ENCODE measurements at places on chromosomes 12 and 14.

DNA sequence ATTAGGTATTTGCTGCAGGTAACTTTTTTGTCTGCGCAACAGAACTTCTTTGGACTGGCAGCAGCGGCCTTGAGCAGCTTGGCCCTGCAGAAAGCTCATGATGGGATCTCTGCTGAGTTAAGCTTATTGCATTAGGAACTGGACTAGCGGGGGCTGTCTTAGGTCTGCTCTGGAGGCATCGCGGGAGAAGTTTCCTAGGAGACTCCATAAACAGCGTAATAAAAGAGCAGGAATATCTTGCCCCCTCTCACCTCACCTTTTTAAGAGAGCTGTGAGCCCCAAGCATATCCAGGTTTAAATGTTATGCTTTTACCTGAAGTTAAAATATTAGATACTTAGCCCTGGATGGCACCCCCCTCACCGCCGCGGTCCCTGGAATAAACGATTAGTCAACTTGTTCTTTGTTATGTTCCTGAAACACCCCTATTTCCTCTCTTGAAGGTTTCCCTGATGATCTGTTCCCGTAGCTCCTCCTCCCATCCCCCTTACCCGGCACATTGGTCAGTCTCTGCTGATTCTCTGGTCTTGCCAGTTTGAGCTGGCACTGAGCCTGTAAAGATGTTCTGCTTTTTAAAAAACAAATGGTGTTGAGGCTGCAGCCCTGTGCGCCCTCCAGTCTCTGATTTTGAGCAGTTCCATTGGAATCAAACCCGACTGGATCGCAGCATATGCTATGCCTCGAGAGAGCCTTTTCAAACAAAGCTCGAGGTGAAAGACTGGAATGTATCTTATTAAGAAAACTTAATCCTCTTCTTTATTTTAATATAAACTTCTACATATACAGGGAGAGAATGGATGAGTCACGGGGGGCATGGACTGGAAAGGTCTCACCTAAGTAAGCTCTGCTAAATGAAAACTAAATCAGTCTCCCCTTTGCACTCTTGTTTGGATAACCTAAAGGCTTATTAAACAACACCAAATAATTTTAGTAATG lies 1.9 kb downstream of the MLXIP start:
- DNase-seq: no peak

DNA sequence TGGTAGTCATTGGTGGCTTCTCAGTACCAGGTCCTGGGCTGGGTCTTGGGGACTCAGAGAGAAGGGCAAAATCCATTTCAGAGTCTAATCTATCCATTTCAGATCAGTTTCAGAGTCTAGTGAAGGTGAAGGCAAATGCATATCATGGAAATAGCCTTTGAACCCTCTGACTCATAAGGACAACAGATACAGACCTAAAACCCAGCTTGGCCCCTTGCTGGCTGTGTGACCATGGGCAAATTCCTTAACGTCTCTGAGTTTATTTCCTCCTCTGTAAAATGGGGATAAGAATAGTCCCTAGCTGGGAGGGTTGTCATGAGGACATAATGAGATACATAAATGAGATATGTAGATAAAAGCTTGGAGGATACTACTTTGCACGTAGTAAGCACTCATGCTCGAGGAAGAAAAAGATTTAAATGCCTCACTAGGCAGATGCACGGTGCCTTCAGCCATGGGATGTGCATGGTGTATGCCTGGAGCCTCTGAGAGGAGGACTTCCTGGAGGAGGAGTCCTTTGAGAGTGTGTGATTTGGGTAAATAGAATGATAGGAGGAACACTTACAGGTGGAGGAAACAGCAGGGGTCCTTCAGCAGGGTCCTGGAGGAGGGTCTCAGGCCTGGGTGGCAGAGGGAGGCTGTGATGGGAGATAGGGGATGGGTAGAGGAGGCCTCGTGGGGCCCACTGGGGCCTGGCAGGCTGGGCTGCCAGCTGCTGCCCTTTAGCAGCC lies 8.0 kb downstream of the DTX1 start:
- DNase-seq: no peak

DNA sequence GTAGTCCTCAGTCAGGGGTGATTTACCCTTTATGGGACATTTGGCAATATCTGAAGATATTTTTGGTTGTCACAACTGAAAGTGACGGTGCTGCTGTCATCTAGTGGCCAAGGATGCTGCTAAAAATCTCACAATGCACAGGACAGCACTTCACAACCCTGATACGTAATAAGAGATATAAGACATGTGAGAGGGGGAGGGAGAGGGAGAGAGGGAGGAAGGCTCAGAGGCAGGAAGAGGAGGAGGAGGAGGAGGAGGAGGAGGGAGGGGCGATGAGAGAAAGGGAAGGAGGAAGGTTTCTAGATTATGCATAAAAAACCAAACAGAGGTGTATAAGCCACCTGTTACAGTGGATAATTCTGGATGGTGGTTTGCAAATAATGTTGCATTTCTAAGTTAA lies 14.3 kb downstream of the MYL2 start:
- DNase-seq: no peak

DNA sequence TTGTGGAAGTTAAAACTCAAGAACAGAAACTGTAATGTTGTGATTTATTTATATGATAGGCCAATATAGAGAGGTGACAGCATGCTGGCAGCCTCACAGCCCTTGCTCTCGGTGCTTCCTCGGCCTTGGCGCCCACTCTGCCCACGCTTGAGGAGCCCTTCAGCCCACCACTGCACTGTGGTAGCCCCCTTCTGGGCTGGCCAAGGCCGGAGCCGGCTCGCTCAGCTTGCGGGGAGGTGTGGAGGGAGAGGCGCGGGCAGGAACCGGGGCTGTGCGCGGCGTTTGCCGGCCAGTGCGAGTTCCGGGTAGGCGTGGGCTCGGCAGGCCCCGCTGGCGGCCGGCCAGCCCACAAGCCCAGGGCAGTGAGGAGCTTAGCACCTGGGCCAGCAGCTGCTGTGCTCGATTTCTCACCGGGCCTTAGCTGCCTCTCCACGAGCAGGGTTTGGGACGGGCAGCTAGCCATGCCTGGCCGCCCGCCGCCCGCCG lies 65.8 kb upstream of the SLC8A3 start:
- no peak for DNase-seq

GRCh38 chr14:81388336-81388735 lies 11.8 kb downstream of the STON2 start:
- DNase-seq: no peak

DNA sequence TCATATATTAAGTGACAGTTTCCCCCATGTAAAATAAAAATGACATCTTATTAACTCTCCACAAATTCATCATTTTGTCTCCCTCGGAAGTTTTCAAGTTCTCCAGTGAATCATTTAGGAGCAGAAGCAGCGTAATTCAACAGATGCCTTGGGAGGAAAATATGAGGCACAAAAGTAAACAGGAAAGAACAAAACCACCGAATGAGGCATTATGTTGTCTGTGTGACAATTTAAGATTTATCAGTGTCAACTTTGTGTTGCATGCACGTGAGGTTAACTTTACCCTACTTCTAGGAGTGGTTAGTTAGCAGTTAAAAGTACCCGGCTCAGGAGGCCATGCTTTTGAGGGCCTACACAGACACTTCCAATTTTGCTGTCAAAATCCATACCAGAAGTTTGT lies 258.6 kb downstream of the IPO8 start:
- no peak for DNase-seq

DNA sequence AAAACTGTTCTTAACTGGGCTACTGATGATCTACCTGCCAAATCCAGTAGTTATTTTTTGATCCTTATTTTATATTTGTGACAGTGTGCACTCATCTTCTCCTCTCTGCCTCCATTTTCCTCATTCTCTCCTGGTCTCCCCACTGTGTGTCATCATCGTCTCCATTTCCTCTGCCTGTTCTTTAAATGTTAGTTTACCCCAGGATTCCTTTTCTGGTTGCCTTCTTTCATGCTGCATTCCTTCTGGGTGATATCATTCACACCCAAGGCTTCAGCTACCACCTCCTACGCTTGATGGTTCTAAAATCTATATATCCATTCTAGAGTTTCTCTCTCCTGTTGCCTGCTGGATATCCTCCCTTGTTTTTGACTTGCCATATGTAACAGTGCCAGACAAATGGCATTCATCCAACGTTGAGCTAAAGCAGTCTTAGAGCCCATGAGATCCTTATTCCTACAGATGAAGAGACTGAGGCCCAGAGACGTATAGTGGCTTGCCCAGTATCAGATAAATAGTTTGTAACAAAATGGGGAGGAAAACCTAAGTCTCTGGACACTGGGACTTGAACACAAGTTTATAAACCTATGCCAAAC lies 109.5 kb downstream of the DIP2B start:
- DNase-seq: no peak

DNA sequence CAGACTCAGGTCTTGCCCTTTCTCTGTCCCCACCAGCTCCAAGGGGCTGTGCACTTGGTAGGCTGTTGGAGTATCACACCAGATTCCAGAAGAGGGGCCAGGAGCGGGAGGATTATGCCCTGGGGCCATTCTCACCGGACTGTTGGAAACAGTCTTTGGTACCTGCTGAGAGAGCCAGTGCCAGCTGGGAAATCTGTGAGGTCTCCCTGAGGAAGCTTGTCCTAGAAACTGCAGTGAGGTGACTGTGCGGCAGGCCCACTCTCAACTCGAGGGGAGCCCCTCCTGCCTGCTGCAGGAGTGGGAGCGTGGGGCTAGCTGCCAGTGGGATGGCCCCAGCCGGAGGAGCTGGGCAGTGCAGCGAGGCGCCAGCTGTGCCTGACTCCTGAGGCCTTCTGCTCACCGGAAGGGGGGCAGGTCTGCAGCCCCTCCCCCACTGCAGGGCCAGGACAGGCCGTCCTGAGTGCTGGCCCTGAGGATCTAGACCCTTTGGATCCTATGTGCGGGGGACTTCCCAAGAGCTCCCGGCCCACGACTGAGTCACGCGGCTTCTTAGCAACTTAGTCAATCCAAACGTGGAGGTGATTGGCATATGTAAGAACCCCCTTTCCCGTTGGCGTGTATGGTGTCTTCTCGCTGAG lies 295.2 kb downstream of the CACNA1C start:
- DNase-seq: no peak

GRCh38 chr12:126907900-126908764 lies 1358.8 kb upstream of the TMEM132C start:
- no peak for DNase-seq

- DNase-seq: no peak
These were observed 70.5 kb downstream of the BCL11B start for GRCh38 chr14:99201351-99202073.

DNA sequence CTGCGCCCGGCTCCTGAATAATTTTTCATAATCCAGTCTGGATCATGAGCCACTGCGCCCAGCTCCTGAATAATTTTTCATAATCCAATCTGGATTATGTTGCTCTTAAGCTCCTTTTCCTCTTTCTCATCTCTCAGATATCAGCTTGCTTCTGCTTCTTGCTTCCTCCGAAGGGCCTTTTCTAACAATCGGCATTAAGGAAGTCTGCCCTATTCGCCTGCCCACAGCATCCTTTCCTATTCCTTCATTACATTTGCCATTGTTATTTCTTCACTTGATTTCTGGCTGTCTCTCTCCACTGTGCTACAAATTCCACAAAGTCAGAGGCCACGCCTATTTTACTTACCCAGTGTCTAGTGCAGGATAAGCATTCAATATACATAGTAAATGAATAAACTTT lies 83.5 kb downstream of the TTC7B start:
- no peak for DNase-seq

- no peak for DNase-seq
These were observed 136.8 kb upstream of the NTF3 start for GRCh38 chr12:5295151-5295550.

- no peak for DNase-seq
These were observed 9.8 kb upstream of the PARP11 start for GRCh38 chr12:3882896-3883564.

DNA sequence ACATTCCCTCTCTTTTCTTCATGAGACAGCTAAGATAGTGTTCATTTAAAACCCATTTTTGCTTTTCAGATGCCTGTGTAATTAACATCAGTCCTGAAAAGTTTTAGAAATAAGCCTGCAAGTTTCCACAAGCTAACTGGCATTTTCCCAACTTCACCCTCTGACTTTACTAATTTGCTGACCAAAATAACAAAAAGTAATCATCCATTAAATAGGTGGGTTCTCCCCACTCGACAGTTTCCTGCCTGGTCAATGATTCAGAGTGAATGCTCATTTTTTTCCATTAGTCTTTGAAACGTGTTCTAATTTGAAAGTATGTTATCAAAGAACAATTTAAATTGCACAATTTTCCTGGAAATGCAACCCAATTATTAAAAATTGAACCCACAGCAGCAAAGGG lies 23.6 kb downstream of the NELL2 start:
- DNase-seq: no peak

DNA sequence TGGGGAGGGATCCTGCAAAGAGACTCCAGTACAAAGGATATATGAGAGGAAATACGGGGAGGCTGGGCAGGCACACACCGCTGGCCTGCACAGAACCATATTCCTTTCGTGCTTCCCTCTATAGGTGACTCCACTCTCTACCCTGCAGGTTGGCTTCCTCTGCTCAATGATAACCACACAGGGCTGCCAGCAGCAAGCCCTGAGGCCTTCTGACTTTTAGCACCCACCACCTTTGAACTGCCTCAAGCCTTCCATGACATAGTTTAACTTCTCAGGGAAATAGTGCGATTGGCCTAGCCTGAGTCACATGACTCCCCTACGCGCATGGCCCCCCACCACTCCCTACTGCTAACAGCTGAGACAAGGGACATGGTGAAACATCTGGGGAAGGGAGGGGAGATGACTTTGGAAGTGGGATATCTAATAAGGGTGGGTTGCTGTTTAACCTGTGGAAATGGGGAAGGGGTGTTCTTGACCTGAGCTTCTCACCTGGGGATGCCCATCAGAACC lies 3.0 kb upstream of the FOXN3 start:
- DNase-seq: no peak

DNA sequence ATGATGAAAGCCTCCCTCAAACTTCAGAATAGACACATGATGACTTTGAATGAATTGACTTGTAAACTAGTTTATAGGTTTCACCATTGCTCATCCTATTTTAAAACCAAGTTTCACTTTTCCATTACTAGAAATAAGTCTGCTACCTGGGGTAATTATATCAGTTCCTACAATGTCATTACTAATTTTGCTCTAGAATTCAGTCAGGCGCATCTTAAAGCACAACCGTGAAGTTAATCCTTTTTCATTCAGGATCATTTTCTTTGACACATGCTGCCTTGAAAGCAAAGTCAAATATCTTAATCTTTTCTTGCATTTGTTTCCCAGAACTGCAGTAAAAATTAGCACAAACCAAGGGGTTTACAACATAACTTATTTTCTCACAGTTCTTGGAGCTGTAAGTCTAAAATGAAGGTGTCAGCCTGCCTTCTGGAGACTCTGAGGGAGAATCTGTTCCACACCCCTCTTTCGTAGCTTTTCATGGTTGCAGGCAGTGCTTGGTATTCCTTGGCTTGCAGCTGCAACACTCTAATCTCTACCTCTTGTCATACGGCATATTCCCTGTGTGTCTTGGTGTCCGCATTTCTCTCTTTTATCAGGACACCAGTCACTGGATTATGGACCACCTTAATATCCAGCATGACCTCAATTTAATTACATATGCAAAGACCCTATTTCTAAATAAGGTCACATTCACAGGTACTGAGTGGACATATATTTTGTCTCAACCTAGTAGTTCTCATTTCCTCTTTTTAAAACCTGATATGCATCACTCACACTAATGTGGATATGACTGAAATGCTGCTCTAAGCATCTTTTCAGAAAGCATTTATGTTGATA lies 114.3 kb upstream of the PDZRN4 start:
- DNase-seq: no peak

Data from fibroblast of skin of left quadriceps (primary cell).